ENCODE measurements at places on chromosomes 6 and 20. TPM values are rescaled to one million over a fixed set of nuclear protein-coding genes. Genes with fewer than 3 reads are reported as not detected.

Gene PLN
- total RNA-seq = 0.43 TPM

Gene TRIM10
- not detected for total RNA-seq

Gene FLRT3
- 6.9 TPM for total RNA-seq

Gene MOXD1
- 3.5 TPM for total RNA-seq

Gene LRRN4
- 1.1 TPM for total RNA-seq

Gene SLC32A1
- not detected for total RNA-seq

Gene TRIM40
- not detected for total RNA-seq

Gene LRRC73
- total RNA-seq = 0.31 TPM

Gene NKX2-4
- total RNA-seq = not detected

Gene ZNF165
- total RNA-seq = 0.48 TPM

Gene TMEM170B
- 1.5 TPM for total RNA-seq

Gene CCN5
- total RNA-seq = not detected

Gene PRDM1
- 11.4 TPM for total RNA-seq

Gene GABRR2
- 0.34 TPM for total RNA-seq

Gene TGIF2
- 24.4 TPM for total RNA-seq
